Skin of body (tissue), 3 donors: ENCODE measurements at places on chromosomes 6 and 20.

- no peak for DNase-seq
Measured at GRCh38 chr20:15951658-15952057, 621.6 kb downstream of the KIF16B start.

DNA sequence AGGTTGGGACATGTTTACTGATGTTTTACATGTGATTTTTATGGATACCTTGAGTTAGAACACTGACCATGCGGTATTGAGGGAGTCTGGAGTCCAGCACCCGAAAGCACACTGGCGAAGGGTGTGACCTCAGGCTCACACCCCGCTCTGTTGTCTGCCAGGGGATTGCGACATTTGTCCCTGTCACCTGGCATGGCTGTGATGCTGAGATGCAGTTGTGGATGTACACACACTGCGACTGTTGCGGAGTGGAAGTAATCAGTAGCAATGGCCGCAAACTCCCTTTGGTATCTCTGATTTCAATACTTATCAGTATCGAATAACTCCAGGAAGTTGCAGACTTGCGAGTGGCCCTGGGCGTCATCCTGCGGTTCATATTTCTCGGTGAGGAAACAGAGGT is 43.2 kb downstream of the CDH4 start:
- no peak for DNase-seq

DNA sequence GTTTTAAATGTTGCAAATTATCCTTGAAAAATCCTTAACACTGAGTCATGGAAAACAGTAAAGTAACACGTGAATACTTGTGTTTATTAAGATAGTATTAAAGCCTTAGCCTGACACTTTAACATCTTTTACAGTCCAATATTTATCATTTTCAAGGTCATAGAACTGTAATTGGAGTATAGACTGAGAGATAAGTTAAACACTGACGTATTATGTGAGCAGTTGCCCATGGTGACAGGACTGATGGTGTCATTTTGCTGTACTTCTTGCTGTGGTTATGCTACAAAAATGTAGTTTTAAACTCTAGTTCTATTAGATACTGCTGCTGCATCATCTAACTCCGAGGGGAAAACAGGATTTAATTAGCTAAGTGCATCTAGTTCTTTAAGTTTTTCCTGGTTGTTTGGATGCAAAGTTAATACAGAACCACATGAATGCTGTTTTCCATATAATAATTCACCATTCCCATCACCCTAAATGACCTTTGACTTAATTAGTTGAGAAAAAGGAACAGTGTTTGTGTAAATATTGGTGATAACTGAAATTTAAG is 37.8 kb downstream of the SLC2A12 start:
- no peak for DNase-seq

- no peak for DNase-seq
Measured at GRCh38 chr6:53892707-53893106, 97.9 kb downstream of the LRRC1 start.

- peak; percentile 65 for DNase-seq
Measured at GRCh38 chr20:54680872-54681619, 205.7 kb downstream of the DOK5 start.

DNA sequence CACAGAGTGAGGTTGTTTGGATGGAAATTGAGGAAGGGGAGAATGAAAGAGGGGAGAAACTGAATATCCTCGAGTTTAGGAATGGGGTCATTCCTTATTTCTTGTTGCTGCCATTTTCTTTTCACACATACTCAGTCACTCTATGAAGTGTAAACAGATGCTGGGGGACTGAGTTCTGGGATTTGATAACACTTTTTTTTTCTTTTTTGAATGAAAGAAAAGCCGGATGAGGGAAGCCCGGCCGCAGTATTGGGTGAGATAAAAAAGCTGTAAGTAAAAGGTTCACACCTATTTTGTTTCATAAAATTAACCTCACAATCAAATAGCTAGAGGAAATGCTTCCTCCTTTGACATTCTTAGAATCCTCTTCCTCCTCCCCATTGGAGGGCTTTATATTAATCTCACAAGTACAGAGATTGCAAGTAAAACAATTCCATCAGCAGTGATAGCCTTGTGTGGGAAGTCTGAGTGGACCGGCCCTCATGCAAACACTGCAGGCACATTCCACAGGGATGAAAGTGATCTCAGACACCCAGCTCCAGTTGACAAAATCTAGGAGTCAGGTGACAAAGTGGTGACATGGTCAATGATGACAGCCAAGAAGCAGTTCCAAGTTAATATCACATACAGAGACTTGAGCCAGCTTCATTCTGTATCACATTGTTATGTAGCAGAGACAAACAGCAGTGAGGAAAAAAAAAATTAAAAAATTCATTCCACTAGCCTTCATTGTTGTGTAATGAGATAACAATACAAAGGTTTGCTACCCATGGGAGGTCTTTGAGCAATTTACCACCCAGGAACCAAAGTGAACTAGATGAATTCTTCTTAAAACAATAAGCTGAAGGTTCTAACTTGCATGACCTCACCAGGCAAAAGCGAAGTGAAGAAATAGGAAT is 391.1 kb upstream of the HSF2 start:
- peak; percentile 83 for DNase-seq

GRCh38 chr6:94071835-94072234 is 652.5 kb upstream of the EPHA7 start:
- DNase-seq = no peak

GRCh38 chr20:11929947-11930346 is 12.3 kb downstream of the BTBD3 start:
- no peak for DNase-seq

- no peak for DNase-seq
Measured at GRCh38 chr20:36792422-36792821, 18.9 kb upstream of the DSN1 start.
